ENCODE measurements at places on chromosomes 5 and 9. TPM values are rescaled to one million over a fixed set of nuclear protein-coding genes. Genes with fewer than 3 reads are reported as not detected.
A peak's percentile ranks its signal among the peaks of the same experiment; 100 is the strongest.

Gene SOHLH1
- total RNA-seq: not detected

Gene MYOZ3
- 8.5 TPM for total RNA-seq

Gene AK3
- 48.5 TPM for total RNA-seq

Gene CD74
- 16.1 TPM for total RNA-seq

DNA sequence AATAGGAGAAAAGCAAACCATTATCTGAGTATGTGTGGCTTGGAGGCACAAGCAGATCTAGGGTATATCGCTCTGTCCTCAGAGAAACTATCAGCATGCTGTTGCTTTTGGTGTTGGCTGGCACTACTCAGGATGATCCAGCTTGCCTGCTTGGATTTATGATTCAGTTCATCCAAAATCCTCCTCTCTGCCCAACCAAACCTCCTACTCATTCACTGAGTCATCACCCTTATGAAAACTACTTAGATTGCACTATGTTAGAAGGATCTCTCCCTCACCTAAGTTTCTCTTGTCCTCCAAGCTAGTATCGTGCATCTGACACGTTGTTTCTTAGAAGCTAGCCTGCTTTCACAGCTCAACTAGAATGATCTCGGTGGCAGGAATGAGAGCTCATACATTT is 14.2 kb upstream of the ZBED3 start:
- H3K36me3 ChIP-seq: peaks cover 35% of the 10 kb centered on the region
- no peak overlapping the region for H3K27ac ChIP-seq
- H3K27me3 ChIP-seq: no peaks in the 10 kb centered on the region
- no peak for DNase-seq
- no peaks in the 10 kb centered on the region for H3K4me1 ChIP-seq

DNA sequence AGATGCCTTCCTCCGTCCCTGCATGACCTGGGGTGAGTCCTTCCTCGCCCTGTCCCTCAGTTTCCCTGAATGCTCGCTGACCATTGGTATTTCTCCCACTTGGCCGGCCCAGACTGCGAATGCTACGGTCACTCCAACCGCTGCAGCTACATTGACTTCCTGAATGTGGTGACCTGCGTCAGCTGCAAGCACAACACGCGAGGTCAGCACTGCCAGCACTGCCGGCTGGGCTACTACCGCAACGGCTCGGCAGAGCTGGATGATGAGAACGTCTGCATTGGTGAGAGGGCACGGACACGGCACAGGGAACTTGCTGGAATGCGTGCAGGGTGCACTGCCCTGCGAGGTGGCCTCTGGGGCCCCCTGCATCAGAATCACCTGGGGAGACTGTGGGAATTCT is 77.1 kb downstream of the NTNG2 start:
- no peak overlapping the region for H3K4me3 ChIP-seq
- H3K36me3 ChIP-seq: no peaks in the 10 kb centered on the region
- peaks cover 21% of the 10 kb centered on the region for H3K27me3 ChIP-seq
- H3K27ac ChIP-seq: no peak overlapping the region

DNA sequence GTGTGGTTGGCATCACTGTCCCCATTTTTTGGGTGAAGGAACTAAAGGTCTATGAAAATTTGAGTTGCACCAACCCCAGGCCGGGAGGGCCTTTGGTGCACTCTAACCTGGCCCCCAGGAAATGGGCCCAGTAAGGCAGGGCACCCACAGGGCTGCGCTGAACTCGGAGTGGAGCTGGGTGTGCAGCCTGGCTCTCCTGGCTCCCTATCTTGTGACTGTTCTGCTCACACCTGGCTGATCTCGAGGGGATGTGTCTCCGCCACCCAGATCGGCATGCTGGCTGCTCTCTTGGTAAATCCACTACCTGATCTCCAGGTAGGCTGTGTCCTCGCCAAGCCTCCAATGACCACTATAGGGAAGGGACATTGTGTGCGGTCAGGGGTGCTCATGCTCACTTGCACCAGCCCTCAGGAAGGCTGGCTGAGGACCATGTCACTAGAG is 259.8 kb downstream of the NSG2 start:
- no peak overlapping the region for H3K27ac ChIP-seq
- DNase-seq: no peak
- H3K27me3 ChIP-seq: peaks cover 36% of the 10 kb centered on the region
- peaks cover 6% of the 10 kb centered on the region for H3K4me1 ChIP-seq
- H3K4me3 ChIP-seq: no peak overlapping the region

DNA sequence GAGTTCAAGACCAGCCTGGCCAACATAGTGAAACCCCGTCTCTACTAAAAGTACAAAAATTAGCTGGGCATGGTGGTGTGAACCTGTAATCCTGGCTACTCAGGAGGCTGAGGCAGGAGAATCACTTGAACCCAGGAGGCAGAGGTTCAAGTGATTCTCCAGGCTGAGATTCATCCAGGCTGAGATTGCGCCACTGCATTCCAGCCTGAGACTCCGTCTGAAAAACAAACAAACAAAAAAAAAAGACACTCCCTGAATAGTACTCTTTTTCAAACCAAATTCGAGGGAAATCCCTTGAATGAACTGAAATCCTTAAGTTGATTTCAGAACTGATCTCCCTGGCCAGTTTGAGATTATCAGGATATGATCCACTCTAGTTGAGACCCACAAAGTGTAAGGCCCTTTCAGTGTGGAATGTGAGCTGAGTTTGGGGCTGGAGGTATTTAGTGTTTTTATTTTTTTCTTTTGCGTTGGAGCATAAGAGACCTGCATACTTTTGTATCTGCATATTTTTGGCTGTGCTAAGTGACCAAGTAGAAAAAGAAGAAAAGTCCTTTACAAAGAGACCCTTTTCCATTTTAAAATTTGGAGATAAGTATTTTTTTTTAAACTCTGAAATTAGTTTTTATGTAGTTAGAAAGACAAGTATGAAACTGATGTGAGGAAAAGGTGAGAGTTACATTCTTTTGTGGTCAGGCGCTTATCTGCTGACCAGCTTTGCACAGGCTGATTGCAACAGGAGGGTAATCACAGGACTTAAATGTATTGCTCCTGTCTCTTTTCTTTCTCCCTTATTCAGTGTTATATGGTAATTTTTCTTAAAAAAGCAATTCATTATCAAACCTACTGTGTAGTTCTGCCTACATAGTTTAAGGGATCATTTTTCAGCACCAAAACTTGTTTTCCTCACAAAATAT is 42.9 kb downstream of the TMEFF1 start:
- peak overlapping the region; percentile 91 for H3K27ac ChIP-seq
- peaks cover 16% of the 10 kb centered on the region for H3K4me1 ChIP-seq
- no peaks in the 10 kb centered on the region for H3K27me3 ChIP-seq
- H3K4me3 ChIP-seq: no peak overlapping the region
- no peak for DNase-seq

- H3K4me3 ChIP-seq: no peak overlapping the region
- no peak overlapping the region for H3K27ac ChIP-seq
- no peaks in the 10 kb centered on the region for H3K36me3 ChIP-seq
- DNase-seq: no peak
Observed at GRCh38 chr5:172788771-172789686, 18.0 kb upstream of the DUSP1 start.

DNA sequence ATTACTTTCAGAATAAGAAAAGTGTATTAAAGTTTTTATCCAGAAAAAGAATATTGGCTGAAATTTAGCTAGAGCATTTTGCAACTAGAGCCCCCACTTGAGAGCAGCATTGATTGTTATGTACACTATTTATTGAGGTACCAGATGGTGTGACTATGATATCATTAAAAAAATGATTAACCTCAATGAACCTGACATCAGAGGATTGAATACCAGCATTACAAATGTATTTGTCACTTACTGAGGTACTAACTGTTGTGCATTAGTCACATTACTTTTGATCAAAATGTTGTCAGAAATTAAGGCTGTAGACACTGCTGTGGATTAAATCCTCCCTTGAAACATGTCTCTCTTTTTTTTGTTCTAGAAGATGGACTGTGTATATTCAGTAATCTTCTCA is 127.8 kb upstream of the DHFR start:
- H3K27ac ChIP-seq: no peak overlapping the region
- DNase-seq: no peak
- no peak overlapping the region for H3K4me3 ChIP-seq
- H3K27me3 ChIP-seq: no peaks in the 10 kb centered on the region
- peaks cover 9% of the 10 kb centered on the region for H3K36me3 ChIP-seq
- peaks cover 10% of the 10 kb centered on the region for H3K4me1 ChIP-seq

- no peak overlapping the region for H3K4me3 ChIP-seq
- peaks cover 53% of the 10 kb centered on the region for H3K27me3 ChIP-seq
- no peak overlapping the region for H3K27ac ChIP-seq
- H3K36me3 ChIP-seq: no peaks in the 10 kb centered on the region
- no peaks in the 10 kb centered on the region for H3K4me1 ChIP-seq
Observed at GRCh38 chr5:176676361-176676824, 29.1 kb downstream of the TSPAN17 start.

GRCh38 chr9:131399972-131400371 is 6.1 kb downstream of the PRRC2B start:
- H3K36me3 ChIP-seq: no peaks in the 10 kb centered on the region
- no peaks in the 10 kb centered on the region for H3K27me3 ChIP-seq
- DNase-seq: no peak
- H3K4me3 ChIP-seq: no peak overlapping the region

DNA sequence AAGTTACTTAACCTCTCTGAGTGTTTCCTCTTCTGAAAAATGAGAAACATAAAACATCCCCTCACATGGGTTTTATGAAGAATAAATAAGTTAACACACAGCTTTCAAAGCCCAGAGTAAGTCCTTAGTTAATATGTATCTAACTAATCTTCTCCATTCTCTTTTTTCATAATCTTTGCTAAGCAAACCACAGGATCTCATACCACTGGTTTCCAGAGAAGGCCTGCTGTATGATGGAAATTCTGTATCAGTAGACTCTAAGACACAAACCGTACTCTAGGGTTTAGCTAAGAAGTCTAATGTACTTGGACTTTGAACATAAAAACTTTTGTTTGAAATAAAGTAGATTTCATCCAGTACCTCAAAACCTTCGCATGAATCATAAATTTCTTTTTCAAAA is 307.9 kb downstream of the SPOCK1 start:
- H3K27me3 ChIP-seq: peaks cover 33% of the 10 kb centered on the region
- H3K27ac ChIP-seq: no peak overlapping the region
- H3K36me3 ChIP-seq: no peaks in the 10 kb centered on the region

DNA sequence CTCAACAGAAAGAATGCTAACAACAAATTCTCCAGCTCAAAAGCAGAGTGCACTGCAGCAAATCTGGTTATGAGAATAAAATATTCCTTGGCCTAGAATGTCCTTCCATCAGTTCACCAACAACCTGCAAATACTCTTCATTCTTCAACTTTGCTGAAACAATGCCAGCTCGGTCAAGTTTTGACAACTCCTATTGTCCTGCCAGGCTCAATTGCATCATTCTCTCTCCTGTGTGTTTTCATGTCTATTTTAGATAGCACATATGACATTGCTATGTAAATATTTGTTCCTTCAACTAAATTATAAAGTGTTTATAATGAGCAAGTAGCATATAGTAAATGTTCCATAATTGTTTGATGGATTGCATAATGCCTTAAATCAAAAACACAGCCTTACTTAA is 463.8 kb downstream of the TLE1 start:
- peaks cover 10% of the 10 kb centered on the region for H3K4me1 ChIP-seq
- DNase-seq: no peak
- no peaks in the 10 kb centered on the region for H3K36me3 ChIP-seq
- no peak overlapping the region for H3K4me3 ChIP-seq
- H3K27ac ChIP-seq: no peak overlapping the region

DNA sequence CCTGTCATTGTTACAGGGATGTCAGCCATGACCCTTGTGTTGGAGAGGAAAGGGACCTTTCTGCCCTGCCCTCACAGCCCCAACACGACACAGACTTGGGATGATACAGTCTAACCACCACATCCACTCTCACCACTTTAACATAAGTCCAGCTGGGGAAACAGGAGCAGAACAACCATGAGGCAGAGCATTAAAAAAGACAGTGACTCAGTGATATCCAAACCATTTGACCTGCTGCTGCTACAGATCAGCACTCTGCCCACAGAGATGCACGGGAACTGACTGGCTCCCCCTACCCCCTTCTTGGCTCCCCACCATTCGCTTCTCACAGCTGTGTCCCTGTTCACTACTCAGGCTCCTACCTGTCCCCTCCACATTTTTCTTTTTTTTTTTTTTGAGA is 458.6 kb downstream of the ZNF608 start:
- H3K27me3 ChIP-seq: no peaks in the 10 kb centered on the region
- H3K27ac ChIP-seq: no peak overlapping the region
- peaks cover 24% of the 10 kb centered on the region for H3K4me1 ChIP-seq

- H3K4me3 ChIP-seq: no peak overlapping the region
- peaks cover 24% of the 10 kb centered on the region for H3K4me1 ChIP-seq
- peaks cover 19% of the 10 kb centered on the region for H3K36me3 ChIP-seq
- no peak overlapping the region for H3K27ac ChIP-seq
- no peak for DNase-seq
Observed at GRCh38 chr5:80865551-80865950, 94.6 kb upstream of the RASGRF2 start.

DNA sequence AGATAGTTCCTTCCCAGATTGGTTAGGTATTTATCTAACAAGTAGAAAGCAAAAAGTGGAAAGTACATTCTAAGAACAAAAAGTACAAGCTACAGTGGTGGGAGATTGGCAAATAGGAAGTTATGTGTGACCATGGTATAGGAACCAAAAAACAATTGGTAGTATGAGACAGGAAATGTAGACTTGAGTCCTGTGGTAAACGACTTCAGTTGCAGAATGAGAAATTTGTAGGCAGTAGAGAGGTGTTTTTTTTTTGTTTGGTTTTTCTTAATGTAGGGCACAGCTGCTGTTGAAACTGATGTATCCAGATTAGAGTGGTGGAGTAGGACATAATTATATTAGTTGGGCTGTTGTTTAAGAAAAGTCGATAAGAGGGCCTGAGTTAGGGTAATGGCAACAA is 72.0 kb downstream of the CCNH start:
- H3K4me1 ChIP-seq: no peaks in the 10 kb centered on the region
- H3K27ac ChIP-seq: no peak overlapping the region
- no peak for DNase-seq
- no peaks in the 10 kb centered on the region for H3K27me3 ChIP-seq

DNA sequence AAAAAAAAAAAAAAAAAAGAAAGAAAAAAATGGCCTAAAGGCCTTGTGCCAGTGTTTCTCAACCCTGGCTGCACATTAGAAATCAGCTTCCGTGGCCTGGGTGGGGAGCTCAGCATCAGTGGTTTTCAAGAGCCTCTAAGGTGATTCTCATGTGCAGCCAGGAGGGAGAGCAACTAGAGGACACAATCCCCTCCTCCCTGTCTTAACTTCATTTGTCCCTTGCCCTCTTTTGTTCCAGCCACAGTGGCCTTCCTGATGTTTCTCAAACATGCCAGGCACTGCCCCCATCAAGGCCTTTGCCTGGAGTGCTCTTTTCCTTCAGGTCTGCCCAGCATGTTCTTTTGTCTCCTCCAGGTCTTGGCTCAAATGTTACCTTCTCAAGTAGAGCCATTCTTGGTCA is 42.4 kb downstream of the HOMER1 start:
- no peak overlapping the region for H3K4me3 ChIP-seq
- H3K4me1 ChIP-seq: peaks cover 4% of the 10 kb centered on the region
- no peak for DNase-seq
- H3K36me3 ChIP-seq: no peaks in the 10 kb centered on the region
- H3K27me3 ChIP-seq: no peaks in the 10 kb centered on the region
- H3K27ac ChIP-seq: no peak overlapping the region
